Stimulated activated CD8-positive, alpha-beta memory T cell treated with anti-CD3 and anti-CD28 coated beads, Interleukin-12 subunit alpha, Interleukin-12 subunit beta, amount 100 ng/mL, for 1 hour (primary cell): ENCODE measurements at places on chromosomes 2 and 18.

GRCh38 chr2:178114462-178114861 is 2.2 kb downstream of the RBM45 start:
- no peak for DNase-seq

GRCh38 chr2:233436691-233437438 is 82.6 kb downstream of the DGKD start:
- no peak for DNase-seq

DNA sequence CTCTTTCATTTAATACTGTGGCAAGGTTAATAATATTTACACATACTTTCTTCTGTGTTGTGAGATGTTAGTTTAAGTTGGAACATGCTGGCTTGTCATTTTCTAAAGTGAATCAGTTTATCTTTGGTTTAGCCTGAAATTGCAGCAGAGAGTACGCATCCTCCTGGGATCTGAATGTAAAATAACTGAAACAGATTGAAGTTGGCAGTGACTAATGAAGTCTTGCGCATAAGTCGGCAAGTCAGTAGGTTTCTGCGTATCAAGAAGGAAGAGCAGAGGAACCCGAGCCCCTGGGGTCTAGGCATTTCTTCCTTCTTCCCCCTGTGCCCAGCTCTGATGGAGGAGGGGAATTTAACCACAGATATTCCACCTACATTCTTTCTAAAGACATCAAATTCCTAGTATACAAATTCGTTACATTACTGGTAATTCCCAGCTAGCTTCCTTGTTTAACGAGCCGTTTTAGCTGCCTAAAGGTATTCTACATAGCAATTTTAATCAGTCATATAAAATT is 392.1 kb upstream of the RAB12 start:
- DNase-seq, result no peak

DNA sequence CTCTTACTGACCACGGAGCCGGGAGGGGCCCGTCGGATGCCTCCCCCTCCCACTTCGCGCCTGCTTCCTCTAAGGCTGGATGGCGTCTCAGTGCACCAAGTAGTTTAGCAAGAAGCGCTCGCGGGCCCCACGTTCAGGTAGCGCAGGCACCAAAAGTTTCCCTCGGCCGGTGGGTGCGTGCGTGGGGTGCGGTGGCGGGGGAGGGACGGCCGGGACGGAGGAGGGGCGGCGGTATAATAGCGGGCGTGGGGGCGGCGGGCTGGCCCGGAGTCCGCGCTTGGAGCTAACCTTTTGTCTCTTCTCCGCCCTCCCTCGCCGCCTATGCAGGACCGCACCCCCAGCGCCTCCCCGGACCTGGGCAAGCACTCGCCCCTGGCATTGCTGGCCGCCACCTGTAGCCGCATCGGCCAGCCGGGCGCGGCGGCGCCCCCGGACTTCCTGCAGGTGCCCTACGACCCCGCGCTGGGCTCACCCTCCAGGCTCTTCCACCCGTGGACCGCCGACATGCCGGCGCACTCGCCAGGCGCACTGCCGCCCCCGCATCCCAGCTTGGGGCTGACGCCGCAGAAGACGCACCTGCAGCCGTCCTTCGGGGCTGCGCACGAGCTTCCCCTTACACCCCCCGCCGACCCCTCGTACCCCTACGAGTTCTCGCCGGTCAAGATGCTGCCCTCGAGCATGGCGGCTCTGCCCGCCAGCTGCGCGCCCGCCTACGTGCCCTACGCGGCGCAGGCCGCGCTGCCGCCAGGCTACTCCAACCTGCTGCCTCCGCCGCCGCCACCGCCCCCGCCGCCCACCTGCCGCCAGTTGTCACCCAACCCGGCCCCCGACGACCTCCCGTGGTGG is 1.0 kb downstream of the SP5 start:
- DNase-seq, result no peak

- DNase-seq, result no peak
These were observed 1.6 kb upstream of the ALKAL2 start for GRCh38 chr2:289362-290089.

DNA sequence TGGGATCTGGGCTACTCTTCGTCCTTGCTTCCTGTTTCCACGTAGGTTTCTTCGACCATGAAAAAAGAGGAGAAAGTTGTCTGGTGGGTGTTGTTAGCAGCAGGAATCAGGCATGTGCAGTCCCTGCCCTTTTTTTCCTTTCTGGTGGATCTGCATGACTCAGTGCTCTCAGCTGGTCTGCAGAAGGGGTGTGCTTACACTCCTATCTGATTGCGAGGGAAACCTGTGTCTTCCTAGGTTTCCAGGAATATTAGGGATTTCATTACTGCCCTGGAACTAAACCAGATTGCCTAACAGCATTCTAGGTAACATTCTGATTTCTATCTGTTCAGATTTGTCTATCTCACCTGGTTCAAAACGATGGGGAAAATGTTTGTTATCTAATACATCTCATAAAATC is 174.3 kb downstream of the CCDC102B start:
- DNase-seq, result no peak

DNA sequence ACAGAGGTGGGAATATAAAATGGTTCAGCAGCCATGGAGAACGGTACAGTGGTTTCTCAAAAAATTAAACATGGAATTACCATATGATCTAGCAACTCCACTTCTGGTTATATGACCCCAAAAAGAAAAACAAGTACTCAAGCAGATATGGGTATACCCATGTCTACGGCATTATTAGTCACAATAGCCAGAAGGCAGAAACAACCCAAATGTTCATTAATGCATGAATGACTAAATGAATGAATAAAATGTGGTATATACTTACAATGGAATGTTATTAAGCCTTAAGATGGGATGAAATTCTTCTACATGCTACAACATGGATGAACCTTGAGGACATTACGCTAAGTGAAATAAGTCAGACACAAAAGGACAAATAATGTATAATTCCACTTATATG is 266.8 kb upstream of the FBXO11 start:
- DNase-seq, result no peak

GRCh38 chr2:200614249-200614648 is 28.4 kb downstream of the AOX1 start:
- DNase-seq, result no peak

DNA sequence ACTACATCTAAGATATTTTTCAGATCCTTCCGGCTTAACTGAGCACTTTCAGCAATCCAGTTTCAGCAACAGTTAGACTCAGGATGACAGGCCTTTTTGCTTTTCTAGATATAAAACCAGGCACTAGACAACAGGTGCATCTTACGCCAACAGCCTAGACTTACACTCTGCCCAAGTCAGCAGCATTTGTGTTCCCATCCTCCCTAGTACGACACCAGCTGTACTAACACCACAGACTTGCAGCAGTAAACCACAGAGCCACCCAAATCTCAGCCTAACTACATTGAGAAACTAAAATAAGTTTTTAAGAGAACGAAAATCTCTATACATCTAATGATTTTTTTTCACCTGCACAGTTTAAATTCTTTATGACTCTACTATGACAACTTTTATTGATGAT is 89.9 kb upstream of the DNMT3A start:
- DNase-seq, result no peak

DNA sequence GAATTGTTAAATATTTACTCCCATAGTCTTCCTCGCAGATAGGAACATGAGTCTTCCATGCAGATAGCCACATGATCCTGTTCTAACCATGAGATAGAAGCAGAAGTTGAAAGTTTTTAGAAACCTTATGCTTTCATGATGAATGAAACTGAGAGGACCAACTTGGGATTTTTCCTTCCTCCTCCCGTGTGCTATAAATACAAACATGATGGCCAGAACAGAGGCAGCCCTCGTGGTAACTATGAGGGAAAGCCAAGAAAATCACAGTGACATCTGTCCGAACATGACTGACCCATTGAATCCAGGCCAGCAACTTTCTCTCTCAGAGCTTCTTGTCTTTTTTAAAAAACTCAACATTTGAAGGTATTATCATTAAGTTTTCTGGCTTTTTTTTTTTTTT is 78.5 kb downstream of the ACAA2 start:
- DNase-seq, result no peak

DNA sequence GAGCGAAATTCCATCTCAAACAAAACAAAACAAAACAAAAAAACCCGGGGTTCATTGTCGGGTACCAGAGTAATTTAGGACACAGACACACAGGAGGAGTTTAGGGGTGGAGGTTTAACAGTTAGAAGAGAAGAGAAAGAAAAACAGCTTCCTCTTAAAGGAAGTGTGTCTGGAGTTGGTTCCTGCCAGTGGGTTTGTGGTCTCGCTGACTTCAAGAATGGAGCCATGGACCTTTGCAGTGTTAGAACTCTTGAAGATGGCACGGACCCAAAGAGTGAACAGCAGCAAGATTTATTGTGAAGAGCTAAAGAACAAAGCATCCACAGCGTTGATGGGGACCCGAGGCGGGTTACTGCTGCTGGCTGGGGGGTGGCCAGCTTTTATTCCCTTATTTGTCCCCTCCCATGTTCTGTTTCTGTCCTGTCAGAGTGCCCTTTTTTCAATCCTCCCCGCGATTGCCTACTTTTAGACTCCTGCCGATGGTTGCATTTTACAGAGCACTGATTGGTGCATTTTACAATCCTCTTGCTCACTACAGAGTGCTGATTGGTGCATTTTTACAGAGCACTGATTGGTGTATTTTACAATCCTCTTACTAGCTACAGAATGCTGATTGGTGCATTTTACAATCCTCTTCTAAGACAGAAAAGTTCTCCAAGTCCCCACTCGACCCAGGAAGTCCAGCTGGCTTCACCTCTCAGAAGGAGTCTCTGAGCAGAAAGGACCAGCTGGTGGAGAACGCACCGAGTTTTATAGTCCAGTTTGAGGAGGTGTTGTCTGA is 28.7 kb upstream of the ATP8B1 start:
- no peak for DNase-seq

DNA sequence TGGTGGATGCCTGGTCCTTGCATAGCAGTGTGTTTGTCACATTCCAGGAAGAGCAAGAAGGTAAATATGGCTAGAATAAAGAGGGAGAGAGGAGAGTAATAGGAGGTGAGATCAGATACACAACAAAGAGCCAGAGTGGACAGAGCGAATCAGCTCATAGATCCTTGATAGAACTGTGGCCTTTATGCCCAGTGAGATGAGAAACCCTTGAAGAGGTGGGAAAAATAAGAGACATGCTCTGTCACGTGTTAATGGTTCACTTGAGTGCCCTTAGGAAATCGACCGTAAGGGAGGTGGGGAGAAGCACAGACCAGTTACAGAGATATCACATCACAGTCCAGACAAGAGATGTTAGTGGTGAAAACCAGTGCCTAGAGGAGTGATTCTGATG is 84.7 kb upstream of the RAB27B start:
- no peak for DNase-seq

DNA sequence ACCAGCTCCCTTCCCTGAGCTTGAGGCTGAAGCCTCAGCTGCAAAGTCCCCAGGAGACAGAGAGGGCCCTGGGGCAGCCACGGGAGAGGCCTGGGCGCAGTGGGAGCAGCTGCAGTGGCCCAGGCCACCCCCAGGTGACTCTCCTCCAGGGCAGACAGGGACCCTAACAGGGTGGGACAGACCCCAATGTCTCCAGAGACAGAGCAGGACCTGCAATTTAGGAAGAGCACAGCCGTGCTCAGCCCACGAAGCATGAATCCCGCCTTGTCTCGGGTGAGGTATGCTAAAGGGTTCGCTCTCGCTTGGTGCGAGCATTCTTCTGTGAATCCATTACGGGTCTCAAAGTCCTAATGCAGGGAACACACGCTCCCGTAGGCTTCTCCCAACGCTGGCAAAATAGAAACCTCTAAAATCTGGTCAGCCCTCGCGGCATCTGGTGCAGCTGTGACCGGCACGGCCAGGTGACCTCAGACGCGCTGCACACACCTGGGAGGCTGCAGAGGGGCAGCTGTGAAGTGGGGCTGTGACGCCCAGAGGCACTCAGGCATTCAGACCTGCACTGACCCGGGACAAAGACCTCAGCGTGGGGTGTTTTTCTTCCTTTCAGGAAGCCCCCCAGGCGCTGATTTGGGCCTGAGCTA is 12.6 kb downstream of the MBP start:
- DNase-seq, result no peak

DNA sequence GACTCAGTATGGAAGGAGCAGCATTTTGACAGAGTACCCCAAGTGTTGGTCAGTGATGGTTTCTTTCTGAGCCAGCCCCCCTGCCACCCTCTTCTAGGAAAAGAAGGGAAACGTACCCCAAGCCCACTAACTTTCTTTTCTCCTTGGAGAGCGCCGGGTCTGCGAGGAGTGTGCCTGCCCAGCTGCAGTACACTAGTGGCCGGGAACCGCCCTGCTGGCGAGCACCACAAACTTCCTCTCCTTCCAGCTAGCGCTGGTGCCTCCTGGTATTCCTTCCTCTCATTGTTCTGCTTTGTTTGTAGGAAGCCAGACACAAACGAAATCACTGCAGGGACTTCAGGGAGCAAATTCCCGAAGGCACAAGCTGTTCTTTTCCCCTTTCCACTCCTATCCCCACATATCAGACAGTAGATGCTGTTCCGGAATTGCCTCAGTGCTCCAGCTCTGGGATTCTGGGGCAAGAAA is 1.8 kb downstream of the CCDC85A start:
- DNase-seq, result no peak

GRCh38 chr18:25164848-25165811 is 186.8 kb downstream of the ZNF521 start:
- DNase-seq, result no peak

DNA sequence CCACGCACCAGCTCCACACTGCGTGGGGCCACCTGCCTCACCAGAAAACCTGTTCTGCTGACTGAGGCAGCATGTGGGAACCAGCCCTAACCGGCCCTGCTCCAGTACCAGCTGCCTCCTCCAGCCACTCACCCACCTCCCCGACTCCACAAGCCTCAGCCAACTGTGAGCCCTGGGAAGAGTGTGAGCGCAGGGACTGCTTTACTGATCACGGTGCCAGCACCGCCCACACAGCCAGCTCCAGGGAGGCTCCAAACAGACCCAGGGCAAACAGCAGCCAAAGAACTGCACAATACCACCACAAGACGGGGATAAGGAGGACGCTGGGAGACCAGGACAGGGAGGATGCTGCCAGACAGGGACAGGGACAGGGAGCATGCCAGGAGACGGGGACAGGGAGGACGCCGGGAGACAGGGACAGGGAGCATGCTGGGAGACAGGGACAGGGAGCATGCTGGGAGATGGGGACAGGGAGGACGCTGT is 28.4 kb downstream of the EIPR1 start:
- DNase-seq, result no peak

GRCh38 chr2:120382541-120383144 is 36.7 kb downstream of the INHBB start:
- no peak for DNase-seq

DNA sequence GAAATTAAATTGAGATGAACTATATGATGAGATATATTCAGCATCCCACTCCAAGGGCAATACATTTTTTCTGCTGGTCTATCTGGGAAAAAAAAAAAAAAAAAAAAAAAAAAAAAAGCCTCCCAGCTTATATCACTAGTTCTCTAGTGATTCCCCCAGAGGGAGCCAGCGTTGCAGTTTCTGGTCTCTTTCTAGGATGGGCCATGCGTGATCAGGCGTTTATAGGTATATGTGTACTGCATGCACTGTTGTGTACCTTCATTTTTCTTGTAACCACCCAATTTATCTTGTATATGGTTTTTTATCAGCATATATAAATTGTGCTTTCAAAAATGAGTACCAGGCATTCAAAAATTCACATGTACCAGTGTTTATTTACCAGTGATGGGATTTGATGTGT is 35.1 kb downstream of the DCDC2C start:
- no peak for DNase-seq
